ENCODE measurements at places on chromosomes 4 and X.
A peak's percentile ranks its signal among the peaks of the same experiment; 100 is the strongest.

DNA sequence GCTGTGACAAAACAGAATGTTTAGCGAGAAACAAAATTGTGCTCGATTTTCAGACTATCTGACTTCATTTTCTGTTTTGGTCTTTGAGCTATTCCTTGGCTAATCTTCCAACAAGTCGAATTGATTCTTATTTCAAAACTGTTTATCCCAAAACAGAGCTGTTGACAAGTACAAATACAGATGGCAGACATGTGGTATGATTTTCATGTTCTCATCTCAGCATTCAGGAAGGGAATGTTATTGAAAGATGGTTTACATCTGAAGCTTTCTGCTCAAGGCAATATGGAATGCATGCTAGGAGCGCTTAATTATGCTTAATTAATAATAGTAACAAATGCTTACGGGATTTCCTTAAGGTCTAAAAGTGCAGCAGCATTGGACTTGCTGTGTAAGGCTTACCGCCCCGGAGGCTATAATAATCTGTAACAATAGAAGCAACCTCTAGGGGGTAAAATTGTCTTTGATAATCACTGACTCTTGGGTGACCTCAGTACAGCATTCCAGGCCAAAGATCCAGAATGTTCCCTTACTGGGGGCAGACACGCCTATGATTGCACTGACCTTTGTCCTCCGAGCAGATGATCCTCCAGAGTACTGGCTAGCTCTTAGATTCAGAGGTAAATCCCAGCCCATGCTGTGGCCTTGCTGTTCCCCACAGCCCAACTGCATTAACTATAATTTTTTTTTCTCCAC lies 16.4 kb downstream of the LSM6 start:
- no peak for DNase-seq

DNA sequence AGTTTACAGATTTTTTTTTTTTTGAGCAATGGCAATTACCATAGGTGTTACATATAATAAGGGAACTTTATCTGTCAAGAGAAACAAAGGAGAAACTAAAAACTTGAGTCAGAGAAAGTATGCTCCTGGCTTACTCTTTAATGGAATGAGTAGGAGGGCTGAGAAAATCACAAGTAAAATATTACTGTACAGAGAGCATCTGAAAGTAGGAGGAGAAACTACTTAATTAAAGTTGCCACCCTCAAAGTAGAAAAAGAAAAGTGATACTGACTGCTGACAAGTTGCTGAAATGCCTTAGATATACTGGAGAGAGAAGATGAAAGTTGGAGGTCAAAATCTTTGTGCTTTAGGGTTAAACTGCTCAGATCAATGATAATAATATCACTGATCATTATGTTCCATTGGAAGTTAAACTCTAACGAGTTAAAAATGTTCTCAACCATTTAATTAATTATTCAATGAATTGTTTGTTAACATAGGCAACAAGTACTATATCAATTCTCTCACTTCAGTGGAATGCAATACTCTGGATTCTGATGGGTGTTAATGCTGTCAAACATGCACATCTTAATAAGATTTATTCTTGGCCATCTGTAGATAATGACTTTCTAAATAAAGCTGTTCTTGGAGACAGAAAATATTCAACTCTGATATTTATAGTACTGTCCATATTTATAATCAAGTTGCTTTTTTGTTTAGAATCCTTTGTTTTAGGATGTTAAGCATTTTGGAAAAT lies 61.2 kb upstream of the CAMK2D start:
- DNase-seq = no peak

GRCh38 chrX:64182208-64182607 lies 23.3 kb downstream of the AMER1 start:
- no peak for DNase-seq

- no peak for DNase-seq
Measured at GRCh38 chr4:97475621-97476020, 667.7 kb downstream of the STPG2 start.

- DNase-seq = no peak
Measured at GRCh38 chr4:163603257-163603656, 108.8 kb downstream of the TMA16 start.

DNA sequence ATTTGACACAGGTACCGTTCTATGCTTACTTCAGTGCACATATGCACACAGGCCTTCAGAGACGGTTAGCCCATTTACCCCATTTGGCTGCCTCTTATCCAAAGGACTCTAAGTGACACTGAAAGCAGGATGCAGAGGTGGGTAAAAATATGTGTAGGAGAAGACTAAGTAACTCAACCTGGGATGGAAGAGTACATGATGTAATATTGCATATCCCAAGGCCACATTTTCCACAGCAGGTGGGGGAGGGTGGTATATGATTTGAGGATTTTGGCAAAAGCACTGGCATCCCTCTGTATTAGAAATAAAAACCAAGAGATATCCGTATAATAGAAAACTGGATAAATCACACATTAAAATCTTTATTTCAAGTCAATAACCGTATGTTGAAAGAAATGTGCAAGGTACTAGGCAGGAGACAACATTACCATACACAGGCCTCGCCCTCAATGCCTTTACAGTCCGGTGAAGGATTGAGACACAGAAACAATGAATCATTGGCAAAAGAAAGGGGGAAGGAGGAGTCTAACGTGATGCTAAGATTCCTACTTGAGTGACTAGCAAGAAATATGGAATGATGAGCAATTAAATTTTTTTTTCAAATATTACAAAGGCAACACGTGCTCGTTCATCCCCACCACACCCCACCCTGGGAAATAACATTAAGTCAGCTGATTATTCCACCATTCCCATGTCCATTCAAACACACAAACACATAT lies 161.0 kb upstream of the RASGEF1B start:
- DNase-seq = peak; percentile 65

DNA sequence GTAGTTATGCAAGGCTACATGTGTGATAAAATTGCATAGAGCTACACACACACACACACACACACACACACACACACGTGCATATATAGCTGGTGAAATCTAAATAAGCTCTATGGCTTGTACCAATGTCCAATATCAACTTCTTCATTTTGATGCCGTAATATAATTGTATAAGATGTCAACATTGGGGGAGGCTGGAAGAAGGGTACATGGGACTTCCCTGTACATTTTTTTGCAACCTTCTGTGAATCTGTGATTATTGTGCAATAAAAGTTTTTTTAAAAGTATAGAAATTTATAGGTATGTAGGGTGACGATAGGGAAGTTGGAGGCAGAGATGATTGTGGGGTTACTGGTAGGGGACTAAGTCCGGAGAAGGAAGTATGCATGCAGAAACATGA lies 105.5 kb downstream of the HDAC8 start:
- DNase-seq = no peak
